ENCODE measurements at places on chromosomes 2 and 18.
A peak's percentile ranks its signal among the peaks of the same experiment; 100 is the strongest.

DNA sequence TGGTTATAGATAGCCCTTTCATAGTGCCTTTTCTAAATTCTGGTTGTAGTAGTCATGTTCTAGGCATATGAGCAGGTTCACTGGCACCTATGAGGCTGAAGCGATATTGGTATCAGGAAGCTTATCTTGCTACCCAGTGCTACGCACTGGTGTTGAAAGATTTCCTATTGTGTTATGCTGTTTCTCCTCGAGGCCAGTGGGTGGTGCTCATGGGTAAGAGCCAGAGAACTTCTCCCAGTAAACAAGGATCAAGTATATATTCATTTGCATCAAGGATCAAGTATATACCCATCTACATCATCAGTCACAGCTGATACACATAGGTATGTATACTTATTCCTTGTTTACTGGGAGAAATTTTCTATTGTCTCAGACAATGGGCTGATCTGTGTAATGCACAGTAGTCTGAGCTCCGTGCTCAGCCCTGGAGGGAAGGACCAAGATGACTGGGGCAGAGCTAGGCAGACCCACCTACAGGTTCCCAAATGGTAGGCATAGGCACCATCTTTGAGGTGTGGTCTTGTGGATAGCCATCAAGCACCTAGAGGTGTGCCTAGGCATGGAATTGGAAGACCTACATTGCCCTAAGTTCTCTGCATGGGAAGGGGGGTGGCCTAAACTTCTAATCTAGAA lies 101.2 kb upstream of the GALNT13 start:
- no peak for DNase-seq

DNA sequence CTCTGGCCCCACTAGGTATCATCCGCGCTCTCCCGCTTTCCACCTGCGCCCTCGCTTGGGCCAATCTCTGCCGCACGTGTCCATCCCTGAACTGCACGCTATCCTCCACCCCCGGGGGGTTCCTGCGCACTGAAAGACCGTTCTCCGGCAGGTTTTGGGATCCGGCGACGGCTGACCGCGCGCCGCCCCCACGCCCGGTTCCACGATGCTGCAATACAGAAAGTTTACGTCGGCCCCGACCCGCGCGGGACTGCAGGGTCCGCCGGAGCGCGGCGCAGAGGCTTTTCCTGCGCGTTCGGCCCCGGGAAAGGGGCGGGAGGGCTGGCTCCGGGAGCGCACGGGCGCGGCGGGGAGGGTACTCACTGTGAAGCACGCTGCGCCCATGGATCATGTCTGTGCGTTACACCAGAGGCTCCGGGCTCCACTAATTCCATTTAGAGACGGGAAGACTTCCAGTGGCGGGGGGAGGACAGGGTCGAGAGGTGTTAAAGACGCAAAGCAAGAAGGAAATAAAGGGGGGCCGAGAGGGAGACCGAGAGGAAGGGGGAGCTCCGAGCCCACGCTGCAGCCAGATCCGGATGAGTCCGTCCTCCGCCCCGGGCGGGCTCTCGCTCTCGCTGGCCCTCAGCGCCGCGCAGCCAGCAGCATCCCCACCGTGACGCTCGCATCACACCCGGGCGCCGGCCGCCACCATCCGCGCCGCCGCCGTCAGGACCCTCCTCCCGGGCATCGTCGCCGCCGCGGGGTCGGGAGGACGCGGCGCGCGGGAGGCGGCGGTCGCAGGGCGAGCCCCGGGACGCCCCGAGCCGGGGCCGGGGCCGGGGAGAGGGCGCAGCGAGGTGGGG lies 664 bp downstream of the NETO1 start:
- DNase-seq = no peak

GRCh38 chr2:46806526-46806925 lies 109.1 kb downstream of the MCFD2 start:
- DNase-seq = no peak

DNA sequence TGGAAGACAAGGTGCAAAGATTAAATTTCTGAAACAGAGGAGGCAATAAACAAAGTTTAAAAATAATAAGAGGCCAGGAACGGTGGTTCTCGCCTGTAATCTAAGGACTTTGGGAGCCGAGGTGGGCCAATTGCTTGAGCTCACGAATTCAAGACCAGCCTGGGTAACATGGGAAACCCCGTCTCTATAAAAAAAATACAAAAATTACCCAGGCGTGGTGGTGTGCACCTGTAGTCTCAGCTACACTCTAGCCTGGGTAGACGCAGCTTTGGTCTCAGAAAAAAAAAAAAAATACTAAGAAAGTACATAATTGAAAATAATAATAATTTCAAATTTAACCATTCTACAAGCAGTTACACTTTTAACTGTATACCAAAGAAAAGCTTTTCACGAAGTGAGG lies 744.6 kb upstream of the POU3F3 start:
- DNase-seq = no peak

DNA sequence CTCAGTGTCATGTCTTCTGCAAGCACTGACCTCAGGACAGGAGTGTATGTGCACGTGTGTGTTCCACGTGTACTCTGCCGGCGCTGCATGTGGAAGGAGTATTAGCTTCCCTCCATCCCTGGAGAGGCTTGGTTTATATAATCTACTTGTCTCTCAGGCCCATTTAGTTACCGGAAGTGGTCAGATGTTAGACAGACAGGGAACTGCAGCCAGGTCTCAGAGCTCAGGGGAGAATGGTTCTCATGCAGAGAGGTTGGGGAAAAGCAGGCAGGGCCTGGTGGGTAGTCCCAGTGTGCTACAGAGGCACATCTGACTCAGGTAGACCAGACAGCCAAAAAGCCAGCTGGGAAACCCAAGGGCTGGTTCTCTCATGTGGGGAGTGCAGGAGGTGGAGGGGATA lies 167.9 kb downstream of the CTIF start:
- no peak for DNase-seq

DNA sequence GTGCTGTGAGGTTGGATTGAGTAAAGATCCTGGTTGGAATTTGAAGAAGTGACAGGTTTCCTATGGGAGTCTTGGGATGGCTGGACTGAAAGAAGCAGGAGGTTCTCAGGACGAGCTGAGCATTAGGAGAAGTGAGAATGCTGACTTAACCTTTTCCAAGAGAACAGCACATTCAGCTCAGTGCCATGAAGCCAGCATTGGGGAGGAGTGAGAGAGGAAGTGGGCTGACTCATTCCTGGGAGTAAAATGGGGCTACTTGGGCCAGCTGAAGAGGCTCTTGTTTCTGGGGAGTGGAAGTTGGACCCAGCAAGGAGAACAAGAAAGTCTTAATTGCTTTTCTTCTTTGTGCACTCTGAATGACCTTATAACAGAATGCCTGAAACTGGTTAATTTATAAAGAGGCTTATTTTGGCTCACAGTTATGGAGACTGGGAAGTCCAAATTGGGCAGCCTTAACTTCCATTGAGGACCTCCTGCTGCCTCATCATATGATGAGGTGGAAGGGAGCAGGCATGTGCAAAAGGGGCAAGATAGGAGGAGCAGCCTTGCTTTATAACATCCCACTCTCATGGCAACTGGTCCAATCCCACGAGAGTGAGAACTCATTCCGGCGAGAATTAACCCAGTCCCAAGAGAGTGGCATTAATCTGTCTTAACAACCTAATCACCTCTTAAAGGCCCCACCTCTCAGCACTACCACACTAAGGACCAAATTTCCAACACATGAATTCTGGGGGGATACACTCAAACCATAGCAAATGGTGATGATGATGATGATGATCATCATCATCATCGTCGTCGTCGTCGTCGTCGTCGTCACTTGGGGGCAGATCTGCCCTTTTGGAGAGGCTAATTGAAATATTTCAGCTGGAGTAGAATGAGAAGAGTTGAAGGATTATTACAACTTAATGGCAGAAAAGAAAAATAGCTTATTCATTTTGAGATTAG lies 26.1 kb downstream of the DGUOK start:
- no peak for DNase-seq

DNA sequence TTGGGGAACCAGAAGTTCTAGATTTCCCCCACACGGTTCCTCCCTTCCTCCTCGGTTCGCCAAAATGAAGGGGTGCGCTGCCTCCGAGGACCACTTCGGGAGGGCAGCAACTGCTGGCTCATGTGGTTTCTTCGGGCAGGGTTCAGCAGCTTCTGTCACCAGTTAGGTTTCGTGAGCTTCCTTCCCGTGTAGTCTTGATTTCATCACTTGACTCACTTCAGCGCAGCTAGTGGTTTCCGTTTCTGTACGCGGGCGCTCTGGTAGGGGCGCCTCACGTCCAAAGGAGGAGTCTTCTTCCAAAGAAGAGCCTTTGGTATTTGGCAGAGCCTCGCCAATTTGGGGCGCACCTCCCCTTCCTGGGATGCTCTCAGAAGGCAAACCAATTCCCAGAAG lies 485 bp upstream of the GALNT3 start:
- DNase-seq = peak; percentile 55

DNA sequence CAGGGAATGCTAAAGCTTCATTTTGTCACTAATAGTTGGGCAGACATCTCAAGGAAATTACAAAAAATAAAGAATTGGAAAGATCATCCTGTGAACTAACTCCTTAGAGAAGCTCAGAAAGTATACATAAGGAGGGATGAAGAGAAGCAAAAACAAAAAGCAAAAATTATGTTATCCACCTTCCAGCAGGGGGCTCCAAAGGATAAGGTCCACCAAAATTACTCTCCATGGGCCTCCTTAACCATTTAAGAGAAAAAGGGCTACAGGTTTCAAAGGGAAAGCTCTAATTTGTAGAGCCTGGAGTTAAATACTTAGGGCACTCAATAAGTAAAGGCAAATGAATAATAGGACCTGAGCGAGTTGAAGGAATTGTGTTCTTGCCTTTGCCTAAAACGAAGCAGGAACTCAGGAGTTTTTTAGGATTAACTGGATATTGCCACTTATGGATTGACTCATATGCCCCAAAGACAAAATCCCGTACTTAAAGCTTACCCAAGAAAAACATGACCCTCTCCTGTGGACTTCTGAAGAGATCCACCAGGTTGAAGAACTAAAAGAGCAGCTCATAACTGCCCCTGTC lies 1167.9 kb downstream of the DSC3 start:
- DNase-seq = no peak

DNA sequence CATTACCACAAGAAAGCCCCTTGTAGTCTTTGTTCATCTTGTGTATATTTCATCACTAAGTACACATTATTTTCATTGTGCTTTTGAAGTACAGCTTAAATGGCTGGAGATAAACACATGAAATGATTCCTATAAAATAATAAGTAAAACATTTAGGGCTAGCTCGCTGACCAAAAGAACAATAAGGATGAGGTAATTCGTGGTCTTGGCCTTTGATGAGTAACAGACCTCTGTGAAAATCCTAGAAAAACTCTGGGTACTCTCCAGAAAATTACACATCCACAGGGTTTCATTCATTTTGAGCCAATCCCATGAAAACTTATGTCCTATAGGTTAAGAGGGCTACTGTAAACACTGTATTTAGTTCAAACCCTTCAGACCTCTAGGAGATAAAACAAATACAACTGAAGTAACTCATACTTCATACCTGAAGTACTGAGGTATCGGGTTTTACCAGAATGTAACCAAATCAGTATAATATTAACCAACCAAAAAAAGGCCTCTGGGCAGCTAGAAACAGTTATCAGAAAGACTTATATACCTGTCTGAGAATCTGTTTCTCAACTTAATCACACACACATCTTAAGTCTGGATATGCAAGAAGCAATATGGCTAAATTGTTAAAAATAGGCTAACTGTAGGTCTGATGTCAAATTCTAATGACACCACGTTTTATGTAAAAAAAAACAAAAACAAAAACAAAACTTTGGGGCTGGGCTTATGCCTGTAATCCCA lies 31.0 kb downstream of the CFAP36 start:
- DNase-seq = no peak

- no peak for DNase-seq
Observed at GRCh38 chr2:224817676-224818075, 101.5 kb upstream of the CCDC195 start.

DNA sequence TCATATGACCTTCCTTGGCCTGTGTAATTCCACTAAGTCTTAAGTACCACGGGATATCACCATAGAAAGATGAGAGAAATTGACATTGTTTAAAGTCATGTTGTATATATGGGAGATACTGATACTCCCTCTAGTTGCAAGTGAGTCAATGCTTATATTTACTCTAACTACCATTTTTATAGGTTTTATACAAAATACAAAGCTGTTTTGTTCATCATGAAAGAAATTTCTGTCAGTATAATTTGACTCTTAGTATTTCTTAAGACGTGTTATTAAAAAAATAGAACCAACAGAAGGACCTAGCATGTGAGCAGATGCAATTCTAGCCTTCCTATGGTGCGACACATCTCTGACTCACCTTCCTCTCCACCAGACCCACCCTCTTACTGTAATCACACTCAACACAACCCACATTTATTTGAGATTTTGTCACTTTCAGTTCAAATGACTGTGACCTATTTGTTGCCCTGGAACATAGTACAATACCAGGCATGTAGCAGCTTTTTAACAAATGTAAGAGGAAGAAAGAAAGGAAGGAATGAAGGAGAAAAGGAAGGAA lies 453.1 kb downstream of the CMPK2 start:
- DNase-seq = no peak

DNA sequence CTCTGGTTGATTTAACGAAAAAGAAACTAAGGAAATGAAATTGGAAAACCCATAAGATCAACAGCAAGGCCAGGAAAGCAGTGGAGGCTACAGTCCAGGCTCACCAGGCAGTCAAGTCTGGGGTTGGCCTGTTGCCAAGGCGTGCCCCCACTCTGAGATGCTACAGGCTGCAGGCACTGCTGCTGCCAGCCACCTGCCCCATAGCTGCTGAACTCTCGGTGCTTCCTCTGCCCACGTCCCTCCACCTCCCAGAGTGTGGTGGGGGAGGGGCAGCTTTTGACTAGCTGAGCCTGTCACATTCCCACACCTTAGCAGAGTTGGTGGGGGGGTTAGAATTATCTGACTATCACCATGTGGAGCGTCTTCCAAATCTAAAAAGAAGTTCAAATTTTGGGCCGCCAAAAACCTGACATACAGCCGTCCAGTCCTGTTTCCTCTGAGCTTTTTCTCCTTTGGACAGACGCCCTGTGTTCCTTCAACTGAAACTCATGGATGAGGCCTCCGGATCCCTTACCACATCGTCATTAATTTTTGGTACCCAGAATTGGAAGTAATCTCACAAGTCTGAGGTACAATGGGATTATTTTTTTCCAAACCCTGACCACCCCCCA lies 3.9 kb upstream of the SH3RF3 start:
- no peak for DNase-seq
